ENCODE measurements at places on chromosomes 7 and 10.

GRCh38 chr10:5105626-5106025, 11.4 kb downstream of the AKR1C3 start:
- DNase-seq = no peak

GRCh38 chr10:79447911-79448731, 2.7 kb upstream of the ZCCHC24 start:
- no peak for DNase-seq

DNA sequence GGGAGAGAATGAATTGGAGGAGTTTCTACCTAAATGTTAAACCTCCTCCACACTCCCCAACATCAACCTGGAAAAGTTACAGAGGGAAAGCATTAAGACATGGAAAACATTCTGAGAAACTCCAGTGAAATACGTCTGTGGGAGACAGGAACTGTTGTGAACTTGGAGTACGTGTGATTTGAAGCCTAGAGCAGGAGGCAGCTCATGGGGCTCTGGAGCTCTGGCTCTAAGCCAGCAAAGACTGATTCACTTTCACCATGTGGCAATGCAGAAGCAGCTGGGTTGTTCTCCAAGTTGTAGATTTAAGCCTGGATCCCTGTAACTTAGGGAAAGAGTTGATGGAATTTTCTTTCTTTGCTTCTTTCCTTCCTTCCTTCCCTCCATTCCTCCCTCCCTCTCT, 503.2 kb downstream of the NRG3 start:
- DNase-seq = no peak

DNA sequence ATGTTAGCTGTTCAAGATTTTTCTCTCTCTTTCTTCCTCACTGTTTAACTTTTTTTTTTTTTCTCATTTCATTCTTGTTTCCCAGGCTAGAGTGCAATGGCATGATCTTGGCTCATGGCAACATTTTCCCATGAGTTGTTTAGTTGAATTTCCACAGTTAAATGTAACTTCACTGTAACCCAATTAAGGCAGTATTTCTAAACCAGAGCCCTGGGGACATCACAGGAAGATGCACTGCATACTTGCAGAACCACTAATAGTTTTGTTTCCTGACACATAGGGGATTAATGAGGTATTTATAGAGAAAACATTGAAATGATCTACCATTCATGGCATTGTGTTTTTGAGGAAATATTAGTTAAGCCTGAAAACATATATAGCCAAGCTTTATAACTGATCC, 795.6 kb upstream of the GHITM start:
- no peak for DNase-seq

DNA sequence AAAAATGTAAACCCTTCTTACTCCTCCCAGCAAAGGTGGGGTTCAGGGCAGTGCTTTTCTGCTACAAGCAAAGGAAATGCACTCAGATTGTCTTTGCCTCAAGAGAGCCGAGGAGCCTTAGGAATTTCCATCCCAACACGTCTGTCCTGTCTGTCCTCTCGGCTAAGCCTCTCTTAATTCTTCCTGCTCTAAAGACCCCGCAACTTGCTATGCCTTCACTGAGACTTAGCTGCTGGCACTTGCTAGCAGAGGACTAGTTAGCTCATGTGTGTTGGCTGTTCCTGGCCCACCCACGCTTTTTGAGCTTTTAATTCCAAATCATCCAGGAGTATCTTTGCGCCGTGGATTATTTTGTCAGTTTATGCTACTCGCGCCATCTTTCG, 481 bp upstream of the NPM3 start:
- DNase-seq = no peak

DNA sequence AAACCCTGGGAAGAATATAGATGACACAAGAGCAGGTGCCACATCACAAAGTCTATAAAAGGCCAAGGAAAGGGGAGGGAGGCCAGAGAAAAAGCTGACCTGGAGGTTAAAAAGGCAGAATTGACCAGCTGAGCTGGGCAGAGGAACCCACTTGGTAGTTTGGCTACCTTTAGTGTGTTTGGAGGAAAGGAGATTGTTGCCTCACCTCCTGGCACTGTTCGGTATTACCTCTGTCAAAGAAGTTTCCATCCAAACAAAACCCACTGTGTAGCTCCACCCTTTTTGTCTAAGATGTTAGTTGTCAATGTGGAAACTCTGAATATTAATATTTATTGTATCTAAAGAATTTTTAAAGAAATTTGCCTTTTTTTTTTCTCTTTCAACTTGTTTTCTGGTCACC, 23.4 kb downstream of the ENTPD7 start:
- DNase-seq = no peak

DNA sequence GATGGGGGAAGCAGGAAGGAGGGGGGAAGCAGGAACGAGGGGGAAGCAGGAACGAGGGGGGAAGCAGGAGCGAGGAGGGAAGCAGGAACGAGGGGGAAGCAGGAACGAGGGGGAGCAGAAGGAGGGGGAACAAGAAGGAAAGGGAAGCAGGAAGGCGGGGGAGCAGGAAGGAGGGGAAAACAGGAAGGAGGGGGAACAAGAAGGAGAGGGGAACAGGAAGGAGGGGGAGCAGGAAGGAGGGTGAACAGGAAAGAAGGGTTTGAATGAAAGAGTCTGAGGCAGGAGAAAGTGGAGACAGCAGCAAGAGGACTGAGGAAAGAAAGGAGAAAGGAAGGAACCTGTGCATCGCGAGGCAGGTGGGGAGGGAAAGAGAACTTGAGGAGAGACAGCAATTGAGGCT, 256.6 kb downstream of the PTEN start:
- no peak for DNase-seq

DNA sequence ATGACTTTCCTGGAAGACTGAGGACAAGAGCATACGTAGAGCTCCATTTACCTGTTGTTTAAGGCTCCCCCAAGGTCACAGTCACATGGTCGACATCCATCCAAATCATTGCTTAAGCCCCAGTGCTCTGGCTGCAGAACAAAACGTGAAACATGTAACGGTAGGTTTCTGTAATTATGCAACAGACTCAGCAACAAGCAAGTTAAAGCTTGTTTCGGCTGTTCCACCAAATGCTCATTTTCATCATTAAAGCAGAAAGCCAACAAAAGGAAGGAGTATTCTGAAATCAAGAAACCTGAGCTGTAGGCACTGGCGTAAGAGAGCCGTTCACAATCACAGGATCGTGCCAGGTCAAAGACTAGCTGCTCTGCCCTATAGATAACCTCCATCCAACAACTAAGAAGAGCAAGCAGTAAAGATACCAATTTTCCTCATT, 30.0 kb downstream of the LAMB1 start:
- no peak for DNase-seq

GRCh38 chr7:130367836-130368746, 12.2 kb upstream of the CPA1 start:
- no peak for DNase-seq

DNA sequence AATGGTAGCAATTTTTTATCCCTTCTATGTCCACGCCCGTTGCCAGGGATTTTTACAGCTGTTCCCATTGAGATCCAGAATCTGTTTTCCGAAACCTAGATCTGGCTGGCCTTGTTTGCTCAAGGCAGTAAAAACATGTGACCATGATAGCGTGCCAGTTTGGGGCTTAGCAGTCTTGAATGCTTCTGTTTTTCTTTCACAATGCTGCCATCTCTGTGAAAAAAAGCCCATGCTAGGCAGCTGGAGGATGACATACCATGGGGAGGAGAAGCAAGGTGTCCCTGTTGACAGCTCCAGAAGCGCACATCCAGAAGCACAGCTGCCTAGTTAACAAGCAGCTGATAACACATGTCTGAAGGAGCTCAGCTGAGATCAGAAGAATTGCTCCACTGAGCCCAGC, 2.2 kb upstream of the ZNF92 start:
- no peak for DNase-seq

GRCh38 chr7:107582875-107583274, 2.8 kb downstream of the BCAP29 start:
- no peak for DNase-seq

GRCh38 chr7:24611130-24611529, 37.9 kb downstream of the PALS2 start:
- no peak for DNase-seq

- DNase-seq = no peak
Observed at GRCh38 chr10:129586898-129587443, 119.9 kb downstream of the MGMT start.

- DNase-seq = no peak
Observed at GRCh38 chr7:64581926-64582894, 19.3 kb upstream of the ZNF680 start.

- no peak for DNase-seq
Observed at GRCh38 chr10:131021969-131022368, 289.6 kb downstream of the TCERG1L start.

- DNase-seq = no peak
Observed at GRCh38 chr10:100713859-100714565, 31.4 kb upstream of the PAX2 start.

DNA sequence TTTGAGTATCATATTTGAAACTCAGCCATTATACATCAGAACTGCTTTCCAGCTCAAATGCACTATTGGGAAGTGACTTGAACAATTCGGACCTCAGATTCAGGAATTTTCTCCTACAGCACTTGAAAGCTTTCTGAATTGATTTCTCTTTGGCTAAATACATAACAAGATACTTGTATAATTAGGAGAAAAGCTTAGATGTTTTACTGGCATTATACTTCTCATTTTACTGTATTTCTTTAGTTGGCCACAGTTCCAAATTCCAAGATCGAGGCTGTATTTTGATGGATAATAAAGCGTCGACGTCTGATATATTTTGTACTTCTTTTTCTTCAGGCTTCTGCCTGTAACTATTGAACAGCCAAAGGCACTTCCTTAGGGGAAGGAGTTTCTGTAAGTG, 26.7 kb upstream of the LYZL2 start:
- DNase-seq = no peak

DNA sequence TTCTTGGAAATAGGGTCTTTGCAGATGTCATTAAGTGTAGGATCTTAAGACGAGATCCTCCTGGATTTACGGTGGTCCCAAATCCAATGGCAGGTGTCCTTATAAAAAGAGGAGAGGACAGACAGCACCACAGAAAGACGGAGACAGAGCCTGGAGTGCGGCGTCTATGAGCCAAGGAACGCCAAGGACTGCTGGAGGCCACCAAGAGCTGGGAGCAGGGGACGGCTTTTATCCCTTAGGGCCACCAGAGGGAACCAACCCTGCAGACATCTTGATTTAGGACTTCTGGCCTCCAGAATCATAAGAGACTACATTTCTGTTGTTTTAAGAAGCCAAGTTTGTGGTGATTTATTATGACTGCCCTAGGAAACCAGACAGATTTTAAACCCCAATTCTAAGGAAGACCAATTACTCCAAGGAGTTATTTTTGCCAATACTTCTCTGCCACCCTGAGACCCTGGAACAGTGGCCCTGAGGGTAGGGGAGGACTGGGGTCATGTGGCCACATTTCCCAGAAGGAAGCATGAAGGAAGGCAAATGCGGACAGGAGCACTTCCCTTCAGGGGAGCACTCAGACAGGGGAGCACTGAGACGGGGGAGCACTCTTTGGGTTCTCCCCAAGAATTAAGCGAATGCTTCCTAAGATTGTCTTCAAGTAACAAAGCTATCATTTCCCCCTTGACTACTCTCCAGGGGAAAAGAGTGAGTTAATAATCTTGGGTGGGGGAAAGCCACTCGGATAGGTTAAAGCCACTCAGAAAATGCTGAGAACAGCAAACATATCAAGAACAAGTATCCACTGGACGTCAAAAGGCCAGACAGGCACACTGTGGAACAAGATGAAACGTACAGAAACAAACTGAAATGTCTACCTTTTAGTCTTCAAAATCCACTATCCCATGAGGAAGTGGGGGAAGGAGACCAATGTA, 67.5 kb downstream of the CHST15 start:
- no peak for DNase-seq

GRCh38 chr10:122264436-122264835, 6.7 kb upstream of the BTBD16 start:
- no peak for DNase-seq

DNA sequence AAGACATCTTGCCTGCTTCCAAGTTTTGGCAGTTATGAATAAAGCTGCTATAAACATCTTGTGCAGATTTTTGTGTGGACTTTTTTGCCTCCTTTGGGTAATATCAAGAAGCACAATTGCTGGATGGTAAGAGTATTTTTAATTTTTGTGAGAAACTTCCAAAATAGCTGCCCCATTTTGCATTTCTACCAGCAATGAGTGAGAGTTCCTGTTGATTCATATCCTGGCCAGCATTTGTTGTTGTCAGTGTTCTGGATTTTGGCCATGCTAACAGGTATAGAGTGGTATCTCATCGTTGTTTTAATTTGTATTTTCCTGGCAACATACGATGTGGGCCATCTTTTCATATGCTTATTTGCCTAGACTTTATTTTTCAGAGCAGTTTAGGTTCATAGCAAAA, 53.9 kb downstream of the BTAF1 start:
- no peak for DNase-seq

DNA sequence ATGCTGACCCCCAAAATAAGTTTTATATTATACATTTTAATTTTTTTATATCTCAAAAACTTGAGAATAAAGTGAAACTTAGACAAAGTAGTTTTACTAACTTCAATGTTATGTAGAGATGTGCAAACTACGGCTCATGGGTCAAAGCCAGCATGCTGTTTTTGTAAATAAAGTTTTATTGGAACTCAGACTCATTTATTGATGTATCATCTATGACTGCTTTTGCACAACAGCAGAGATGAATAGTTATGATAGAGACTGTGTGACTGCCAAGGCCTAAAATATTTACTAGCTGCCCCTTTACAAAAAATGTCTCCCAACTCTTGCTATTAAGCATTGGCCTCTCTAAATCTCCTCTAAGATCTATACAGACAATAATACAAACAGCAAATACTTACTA, 12.4 kb downstream of the MTPN start:
- DNase-seq = no peak

GRCh38 chr7:106604303-106604924, 56.5 kb downstream of the CCDC71L start:
- DNase-seq = no peak

DNA sequence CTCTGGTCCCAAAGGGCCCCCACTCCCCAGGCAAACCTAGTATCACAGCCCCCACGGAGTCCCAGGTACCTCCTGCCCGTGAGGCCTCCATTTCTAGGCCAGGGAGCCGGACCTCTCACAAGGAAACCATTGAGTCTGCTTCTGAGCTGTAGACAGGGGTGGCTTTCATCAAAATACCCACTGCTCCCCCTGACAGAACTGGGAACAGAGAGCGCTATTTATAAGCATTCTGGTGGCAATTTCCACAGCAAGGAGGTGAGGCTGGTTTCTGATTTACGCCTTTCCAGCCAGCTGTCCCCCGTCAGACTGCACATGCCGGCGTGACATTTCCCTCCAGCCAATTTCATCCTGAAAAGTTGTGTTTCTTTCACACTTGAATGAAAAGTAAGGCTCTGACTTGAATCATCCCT, 407.5 kb upstream of the PRKCQ start:
- DNase-seq = no peak
